ENCODE measurements at places on chromosomes 4 and X.

DNA sequence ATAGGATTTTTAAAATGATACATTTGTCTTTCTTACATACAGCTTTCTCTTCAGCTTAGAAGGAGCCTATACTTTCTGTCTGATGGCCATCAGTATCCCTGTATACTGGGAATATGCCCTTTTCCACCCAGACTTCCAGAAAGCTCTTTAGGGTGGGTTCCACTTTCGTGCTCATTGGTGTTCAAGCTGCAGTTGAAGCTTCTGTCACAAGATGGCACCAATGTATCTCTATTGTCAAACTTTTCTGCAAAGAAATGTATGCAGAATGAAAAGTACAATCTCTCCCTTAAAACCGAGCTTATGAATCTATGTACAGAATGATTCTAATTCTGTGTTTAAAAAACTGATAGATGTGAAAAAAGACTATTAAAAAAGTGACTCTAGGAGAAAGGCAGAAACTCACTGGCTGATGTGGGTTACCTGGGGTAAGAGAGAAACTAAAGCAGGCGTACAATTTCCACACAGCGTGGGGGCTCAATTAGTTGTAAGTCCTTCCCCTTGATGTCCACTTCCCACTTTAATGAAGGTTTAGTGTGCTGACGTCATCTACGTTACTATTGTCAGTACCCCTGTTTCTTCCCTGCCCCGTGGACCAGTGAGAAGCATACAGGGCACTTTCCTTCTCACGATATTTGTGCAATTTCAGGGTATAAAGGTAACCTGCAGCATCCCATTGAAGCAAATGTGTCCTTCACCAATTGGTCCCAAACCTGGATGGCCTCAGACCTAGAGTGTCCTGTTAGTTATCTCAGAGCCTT lies 57.3 kb upstream of the TCEAL2 start:
- DNase-seq = peak; percentile 32

- no peak for DNase-seq
Observed at GRCh38 chr4:124334119-124334518, 378.4 kb downstream of the ANKRD50 start.

DNA sequence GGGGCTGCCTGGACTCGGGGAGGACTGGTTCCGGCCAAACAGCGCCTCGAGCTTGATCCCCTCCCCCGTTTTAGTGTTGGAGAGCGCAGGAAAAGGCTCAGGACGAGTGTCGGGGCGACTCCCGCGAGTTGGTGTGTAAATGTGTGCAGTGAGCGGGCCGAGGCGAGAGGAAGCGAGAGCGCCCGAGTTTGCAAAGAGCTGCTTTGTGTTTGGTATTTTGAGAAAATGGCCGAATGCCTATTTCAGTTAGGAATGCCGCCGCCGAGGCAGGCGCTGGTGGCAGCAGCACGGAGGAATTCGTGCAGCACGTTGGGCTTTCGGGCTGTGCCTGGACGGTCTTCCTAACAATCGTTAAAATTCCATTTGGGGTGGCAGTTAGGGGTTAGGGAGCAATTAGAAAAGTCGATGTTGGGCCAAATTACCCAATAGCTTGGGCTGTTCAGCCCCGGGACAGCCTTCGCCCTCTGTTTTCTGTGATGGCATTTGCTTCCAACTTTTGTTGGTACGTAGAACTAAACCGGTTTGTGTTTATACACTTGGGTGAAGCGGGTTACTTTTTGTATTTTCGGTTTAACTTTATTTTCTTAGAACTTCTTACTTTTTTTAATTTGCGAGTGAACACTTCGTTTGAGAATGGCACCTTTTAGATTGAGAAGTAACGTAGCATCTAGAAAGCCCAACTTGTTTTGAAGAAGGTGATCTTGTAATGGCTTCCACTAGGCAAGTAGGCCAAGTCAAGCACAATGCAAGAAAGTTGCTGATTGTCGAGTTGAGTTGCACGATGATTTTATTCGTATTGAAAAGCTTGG lies 1.6 kb downstream of the REST start:
- peak; percentile 66 for DNase-seq

DNA sequence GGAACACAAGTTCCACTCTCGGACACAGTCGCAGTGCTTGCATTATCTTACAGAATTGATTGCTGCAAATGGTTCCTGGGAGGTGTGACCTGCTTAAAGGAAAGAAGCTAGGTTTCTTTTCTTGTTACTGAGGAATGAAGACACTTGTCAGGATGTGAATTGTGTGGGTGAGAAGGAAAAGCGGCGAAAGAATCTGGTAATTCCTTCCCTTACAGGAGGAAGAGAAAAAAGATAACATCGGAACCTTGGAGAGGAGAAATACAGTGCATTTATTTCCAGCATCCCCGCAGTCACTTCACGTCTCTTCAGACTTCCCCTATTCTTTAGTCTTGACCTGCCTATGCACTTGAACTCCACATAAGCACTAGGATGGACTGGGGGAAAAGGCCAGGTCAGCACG lies 389 bp upstream of the CCSER1 start:
- no peak for DNase-seq

DNA sequence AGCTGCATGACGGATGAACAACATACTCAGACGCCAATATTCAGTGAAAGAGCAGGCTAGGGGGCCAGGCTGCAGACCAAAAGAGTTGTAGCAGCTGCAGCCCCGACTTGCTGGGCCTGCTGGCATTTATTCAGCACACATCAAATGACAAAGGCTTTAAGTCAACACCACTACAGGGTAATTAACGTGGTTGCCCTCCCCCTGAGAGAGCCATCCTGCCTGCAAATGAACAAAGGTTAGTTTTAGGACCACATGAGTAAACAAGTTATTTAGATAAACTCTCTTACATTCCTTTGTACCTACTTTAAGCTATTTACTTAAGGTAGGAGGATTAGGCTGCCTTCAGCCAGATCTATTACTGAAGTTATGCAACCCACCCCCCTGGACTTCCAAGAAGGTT lies 1329.1 kb downstream of the PCDH18 start:
- DNase-seq = no peak

GRCh38 chr4:139899346-139899745 lies 233.7 kb downstream of the MGST2 start:
- DNase-seq = no peak

DNA sequence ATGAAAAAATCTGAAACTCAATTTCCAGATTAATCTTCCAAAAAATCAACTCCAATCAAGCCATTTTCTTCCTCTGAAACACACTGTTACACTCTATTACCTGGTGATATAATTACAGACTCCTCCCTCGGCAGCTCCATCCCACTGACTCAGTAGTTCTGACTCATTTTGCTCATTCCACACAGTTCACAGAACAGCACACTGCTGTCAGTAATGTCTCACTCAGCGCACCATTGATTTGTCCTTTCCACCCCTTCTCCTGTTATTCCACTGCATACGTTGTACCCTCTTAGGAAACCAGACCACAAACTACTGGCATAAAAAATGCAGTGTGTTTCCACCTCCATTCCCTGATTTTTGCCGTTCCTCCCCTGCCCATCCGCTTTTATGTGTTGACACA lies 212.7 kb downstream of the SLIT2 start:
- no peak for DNase-seq

DNA sequence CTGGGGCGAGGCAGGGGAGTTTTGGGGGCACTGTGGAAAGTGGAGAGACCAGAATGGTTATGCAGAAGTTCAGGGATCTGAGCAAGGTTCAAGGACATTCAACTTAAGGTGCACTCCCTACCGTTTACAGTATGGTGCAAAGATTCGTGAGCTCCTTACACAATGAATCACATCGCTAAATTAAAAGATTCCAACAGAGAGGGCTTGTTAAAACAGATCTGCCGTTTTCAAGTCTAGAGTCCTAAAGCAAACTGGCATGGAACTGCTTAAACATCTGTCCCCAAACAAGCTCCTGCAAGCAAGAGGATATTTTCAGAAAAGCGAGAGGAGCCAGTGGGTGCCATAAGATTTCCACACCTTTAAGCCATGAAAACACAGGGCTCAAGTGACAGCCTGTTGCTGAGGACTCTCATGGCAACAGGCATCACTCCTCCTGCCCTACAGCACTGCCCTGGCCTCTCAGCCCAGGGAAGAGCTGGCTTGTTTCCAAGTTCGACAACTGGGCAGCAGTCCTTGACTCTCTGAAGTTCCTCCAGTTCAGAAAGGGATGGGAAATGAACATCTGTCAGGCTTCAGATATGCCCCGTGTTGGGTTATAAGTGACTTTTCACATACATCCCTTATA lies 10.0 kb downstream of the FAM184B start:
- DNase-seq = no peak

- DNase-seq = no peak
Observed at GRCh38 chrX:2224161-2224560, 276.6 kb downstream of the DHRSX start.

- no peak for DNase-seq
Observed at GRCh38 chrX:789096-789495, 158.5 kb downstream of the SHOX start.

- no peak for DNase-seq
Observed at GRCh38 chrX:2484721-2485648, 15.8 kb downstream of the DHRSX start.

GRCh38 chr4:6562931-6563901 lies 11.8 kb upstream of the MAN2B2 start:
- DNase-seq = no peak

GRCh38 chr4:183337833-183338232 lies 15.6 kb upstream of the CLDN24 start:
- no peak for DNase-seq

DNA sequence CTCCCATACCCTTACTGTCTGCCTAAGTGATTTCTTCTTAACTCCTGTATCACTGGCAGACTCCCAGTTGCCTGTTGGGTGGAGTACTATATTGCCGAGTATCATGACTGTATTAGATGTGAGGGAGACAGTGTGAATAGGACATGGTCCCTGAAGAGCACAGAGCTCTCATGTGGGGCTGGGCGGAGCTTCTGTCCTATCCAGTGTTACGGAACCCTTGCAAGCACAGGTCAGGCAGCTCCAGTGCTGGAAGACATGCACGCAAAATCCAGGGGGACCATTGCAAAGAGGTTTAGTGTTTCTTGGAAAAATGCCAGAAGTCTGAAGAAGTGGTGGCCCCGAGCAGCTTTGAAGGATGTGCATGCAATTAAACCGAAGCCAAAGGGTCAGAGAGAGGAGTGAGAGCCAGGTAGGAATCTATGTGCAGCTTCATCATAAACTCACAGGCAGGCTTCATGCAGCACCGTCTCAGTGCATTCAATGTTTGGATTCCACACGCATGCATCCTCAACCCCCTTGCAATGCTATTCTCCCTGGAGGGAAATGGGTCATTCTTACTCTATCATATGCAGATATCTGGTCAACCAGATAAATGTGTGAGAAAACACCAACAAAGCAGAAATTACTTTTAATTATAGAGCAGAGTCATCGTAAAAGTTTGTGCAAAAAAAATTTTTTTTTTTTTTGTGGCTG lies 49.7 kb upstream of the DHRSX start:
- no peak for DNase-seq

DNA sequence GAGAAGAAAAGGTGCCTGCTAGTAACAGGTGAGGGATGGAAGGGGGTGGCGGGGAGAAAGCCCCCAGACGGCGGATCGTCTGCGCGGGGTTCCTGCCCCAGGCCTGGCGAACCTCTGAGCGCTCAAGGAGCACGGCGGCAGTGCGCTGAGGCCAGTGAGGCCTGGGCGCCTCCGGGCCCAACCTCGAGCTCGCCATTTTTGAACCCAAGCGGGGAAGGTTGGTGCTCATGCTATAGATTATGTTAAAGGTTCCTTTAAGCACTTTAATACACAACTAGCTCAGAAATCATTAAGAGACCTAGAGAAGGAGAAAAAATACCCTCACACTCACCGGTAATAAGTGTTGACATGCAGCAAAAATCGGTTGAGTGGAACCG lies 7.9 kb downstream of the PITX2 start:
- no peak for DNase-seq

DNA sequence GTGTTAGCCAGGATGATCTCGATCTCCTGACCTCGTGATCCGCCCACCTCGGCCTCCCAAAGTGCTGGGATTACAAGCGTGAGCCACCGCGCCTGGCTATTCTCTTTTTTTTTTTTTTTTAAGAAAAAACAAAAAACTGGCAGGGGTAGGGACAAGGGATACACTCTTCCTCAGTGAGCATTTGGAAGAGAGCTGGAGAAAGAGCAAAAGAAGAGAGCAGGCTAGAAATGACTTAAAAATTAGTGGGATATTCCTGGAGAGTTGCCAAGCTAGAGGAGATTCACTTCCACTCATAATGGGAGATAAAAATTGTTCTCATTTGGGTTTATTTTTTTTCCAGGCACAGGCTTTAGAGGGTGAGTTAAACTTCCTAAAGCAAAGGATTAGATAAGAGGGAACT lies 140.0 kb upstream of the SCML1 start:
- no peak for DNase-seq

- no peak for DNase-seq
Observed at GRCh38 chr4:101856149-101856548, 65.6 kb downstream of the BANK1 start.

- no peak for DNase-seq
Observed at GRCh38 chrX:136200466-136200865, 50.7 kb downstream of the MAP7D3 start.

DNA sequence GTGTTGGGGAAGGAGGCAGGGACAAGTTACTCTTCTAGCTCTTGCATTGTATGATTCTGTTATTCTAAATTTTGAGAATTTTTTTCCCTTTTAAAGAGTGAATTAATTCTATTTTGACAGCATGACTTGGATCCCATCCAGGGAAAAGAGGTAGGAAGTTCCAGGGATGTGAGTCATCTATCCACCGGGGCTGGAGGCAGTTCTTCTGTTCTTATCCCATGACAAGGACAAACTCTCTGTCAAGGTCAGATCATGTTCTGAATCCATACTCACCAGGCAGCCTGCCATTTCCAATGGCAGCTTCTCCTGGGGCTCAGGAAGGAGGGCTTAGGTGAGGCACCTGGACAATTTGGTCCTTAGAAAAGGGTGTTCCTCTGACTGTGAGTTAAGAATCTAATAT lies 132.0 kb upstream of the MED14 start:
- DNase-seq = no peak

DNA sequence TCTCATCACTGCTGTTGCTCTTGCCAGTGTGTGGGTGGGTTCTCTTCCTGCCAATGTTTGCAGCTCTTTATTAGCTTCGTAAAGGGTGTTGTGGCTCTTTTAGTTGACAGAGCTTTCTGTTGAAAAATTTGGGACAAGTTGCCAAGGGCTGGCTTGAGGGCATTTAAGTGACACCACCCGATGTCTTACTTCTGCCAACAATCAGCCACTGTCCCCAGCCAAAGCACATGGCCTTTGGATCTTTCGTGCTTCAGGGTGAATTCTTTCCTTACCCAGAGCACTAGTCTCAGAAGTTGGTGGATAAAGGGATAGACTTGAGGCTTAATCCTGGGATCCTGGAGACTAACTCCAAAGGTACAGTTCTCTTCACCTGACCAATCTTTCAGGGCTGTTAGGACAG lies 113.6 kb downstream of the SOX3 start:
- no peak for DNase-seq
